ENCODE measurements at places on chromosomes 11 and 22. TPM values are rescaled to one million over a fixed set of nuclear protein-coding genes. Genes with fewer than 3 reads are reported as not detected.

DNA sequence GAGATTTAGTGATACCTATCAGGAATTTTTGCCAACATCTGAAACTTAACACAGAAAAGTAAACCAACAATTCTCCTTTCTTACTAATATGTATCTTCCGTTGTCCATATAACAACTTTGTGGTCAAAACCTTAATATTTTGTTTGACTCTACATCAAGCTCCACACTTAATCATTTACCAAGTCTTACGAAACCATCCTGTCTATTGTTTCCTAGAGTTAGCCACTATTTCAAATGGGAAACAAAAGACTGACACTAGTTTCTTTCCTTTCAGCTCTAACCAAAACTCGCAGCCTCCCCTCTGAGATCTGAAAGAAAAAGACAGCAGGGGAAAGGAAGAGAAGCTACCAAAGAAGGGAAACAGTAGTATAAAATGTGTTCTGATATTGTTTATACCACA is 26.5 kb upstream of the PRDM10 start:
- H3K4me3 ChIP-seq: no peak overlapping the region
- H3K4me1 ChIP-seq: no peaks in the 10 kb centered on the region
- no peaks in the 10 kb centered on the region for H3K27me3 ChIP-seq
- H3K36me3 ChIP-seq: no peaks in the 10 kb centered on the region

GRCh38 chr11:11035331-11035730 is 177.5 kb upstream of the ZBED5 start:
- H3K36me3 ChIP-seq: no peaks in the 10 kb centered on the region
- H3K4me3 ChIP-seq: no peak overlapping the region
- no peaks in the 10 kb centered on the region for H3K4me1 ChIP-seq
- H3K27me3 ChIP-seq: no peaks in the 10 kb centered on the region

DNA sequence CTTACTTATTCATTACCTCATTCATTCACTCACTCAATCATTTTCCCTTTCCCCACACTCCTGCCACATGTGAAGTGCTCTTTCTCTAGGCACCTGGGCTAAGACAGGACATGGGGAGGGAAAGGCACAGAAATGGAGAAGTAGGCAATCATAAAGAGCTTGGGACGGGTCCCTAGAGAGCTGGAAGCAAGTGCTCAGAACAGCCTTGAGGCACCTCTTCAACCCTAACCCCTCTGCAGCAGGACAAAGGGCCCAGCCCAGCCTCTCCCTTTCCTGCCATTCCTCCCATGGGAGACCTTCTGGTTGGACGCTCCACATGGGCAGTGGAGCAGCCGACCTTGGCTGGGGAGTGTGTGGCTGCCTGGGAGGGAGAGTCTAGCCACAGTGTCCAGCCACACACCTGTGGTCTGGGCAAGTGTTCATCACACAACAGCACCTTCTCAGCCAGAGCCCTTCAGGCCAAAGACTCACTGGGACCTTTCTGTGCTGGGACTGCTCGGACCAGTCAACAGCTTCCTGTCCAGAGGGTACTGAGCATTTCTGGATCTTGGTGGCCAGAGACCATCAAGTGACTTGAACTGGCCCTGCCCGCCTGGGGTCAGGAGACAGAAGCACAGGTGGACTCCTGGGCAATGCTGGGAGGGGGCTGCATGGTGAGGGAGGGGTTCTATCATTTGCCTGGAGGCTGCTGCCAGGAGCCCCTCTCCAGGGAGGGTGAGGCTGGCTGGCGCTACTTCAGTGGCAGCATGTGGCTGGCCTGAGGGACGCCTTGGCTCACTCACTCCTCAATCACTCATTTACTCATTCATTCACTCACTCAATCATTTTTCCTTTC is 1.0 kb upstream of the MUC5AC start:
- H3K36me3 ChIP-seq: no peaks in the 10 kb centered on the region
- H3K27me3 ChIP-seq: no peaks in the 10 kb centered on the region
- no peaks in the 10 kb centered on the region for H3K4me1 ChIP-seq
- no peak overlapping the region for H3K4me3 ChIP-seq
- no peak overlapping the region for H3K27ac ChIP-seq

C11orf52 gene
- total RNA-seq: 16.0 TPM

DNA sequence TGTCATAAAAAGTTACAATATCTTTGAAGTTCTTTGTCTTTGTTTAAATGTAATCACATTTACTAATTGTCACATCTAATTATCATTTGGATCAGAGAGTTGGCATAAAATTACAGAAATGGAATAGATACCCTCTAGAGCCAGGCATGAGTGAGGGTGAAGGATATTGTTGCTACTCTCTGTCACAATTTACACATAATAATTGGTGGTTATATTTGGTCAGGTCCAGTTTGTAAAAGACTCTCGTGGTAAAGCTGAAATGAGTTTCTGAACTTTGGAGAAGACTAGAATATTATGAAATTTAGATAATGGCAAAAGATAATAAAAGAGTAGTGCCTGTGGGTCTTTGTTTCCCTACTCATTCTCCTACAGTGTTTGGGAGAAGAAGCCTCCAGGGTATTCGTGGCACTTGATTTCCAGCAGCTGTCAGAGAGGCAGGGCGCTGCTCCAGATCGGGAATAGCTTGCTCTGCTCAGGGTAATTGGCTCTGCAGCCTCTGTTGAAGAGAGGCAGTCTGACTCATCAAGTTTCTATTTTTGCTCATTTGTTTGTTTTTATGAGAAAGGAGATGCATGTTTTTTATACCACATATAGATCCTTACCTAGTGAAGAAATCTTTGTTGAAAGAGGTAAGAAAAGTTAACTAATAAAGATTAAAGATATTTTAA is 349.9 kb downstream of the CNTN5 start:
- DNase-seq: peak; percentile 86
- H3K27ac ChIP-seq: no peak overlapping the region
- no peaks in the 10 kb centered on the region for H3K27me3 ChIP-seq
- H3K4me1 ChIP-seq: no peaks in the 10 kb centered on the region
- H3K4me3 ChIP-seq: no peak overlapping the region
- H3K36me3 ChIP-seq: no peaks in the 10 kb centered on the region

TRPM5 gene
- total RNA-seq: 0.18 TPM

OR10G6 gene
- not detected for total RNA-seq

DNA sequence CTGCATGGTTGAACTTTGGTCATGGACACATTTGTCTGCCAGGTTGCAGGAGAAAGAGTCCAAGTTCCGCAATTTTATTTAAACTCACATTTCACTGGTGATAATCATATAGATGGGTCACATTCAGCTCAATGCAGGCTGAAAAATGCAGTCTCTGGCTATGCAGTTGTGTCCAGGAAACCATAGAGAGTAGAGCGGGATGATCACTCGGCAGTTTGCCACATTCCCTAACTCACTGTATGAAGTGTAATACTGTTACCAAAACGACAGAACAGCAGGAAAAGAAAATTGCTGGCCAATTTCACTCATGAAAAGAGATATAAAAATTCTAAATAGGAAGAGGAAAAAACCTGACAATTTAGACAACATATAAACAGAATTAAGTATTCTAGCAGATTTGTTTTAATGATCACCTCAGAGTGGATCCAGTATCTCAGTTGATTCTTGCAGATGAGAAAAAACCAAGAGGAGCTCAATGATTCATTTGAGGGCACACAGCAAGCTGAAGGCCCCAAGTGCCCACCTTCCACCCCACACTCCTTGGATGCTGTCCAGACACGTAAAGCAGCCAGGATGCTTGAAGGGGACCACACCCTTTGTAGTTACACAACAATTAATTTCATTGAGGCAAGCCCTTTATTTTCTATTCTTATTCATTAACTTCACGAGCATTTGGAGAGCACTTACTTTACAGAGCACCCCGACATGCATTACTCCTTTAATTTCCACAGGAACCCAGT is 422.3 kb downstream of the SOX6 start:
- H3K36me3 ChIP-seq: no peaks in the 10 kb centered on the region
- no peak overlapping the region for H3K4me3 ChIP-seq
- no peaks in the 10 kb centered on the region for H3K4me1 ChIP-seq
- no peaks in the 10 kb centered on the region for H3K27me3 ChIP-seq

BARX2 gene
- 1.1 TPM for total RNA-seq

GPR152 gene
- not detected for total RNA-seq

FOLR2 gene
- 9.3 TPM for total RNA-seq

EMID1 gene
- total RNA-seq: 30.2 TPM

GRCh38 chr11:67584205-67584880 is 731 bp downstream of the GSTP1 start:
- peaks cover 18% of the 10 kb centered on the region for H3K36me3 ChIP-seq
- peak; percentile 70 for DNase-seq
- H3K4me1 ChIP-seq: no peaks in the 10 kb centered on the region
- H3K27me3 ChIP-seq: no peaks in the 10 kb centered on the region

DNA sequence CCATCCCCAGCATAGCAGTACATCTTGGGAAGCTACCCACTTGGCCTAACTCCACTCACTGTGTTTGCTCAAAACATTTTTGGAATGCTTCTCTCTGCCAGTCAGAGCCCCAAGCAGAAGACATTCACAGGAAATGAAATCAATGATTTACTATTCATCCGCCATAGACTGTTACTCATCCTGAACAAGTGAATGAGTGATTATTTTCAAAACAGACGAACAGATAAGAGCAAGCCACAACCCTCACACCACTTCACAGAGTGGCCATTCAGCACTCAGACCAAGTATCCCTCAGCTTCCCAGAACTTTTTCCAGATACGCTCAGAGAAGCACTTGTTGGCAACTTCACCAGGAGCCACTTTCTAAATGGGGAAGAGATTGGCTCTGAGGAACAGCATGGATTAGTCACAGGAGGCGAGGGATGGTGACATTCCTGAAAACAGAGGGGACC is 13.0 kb upstream of the UBASH3B start:
- DNase-seq: no peak
- no peak overlapping the region for H3K4me3 ChIP-seq
- no peak overlapping the region for H3K27ac ChIP-seq
- no peaks in the 10 kb centered on the region for H3K4me1 ChIP-seq

SCO2 gene
- total RNA-seq: 9.1 TPM

- no peaks in the 10 kb centered on the region for H3K27me3 ChIP-seq
- peak; percentile 57 for DNase-seq
- no peak overlapping the region for H3K27ac ChIP-seq
- no peaks in the 10 kb centered on the region for H3K36me3 ChIP-seq
- H3K4me1 ChIP-seq: peaks cover 3% of the 10 kb centered on the region
- H3K4me3 ChIP-seq: no peak overlapping the region
These were observed 72.7 kb upstream of the PRDM11 start for GRCh38 chr11:45073685-45074141.

DNA sequence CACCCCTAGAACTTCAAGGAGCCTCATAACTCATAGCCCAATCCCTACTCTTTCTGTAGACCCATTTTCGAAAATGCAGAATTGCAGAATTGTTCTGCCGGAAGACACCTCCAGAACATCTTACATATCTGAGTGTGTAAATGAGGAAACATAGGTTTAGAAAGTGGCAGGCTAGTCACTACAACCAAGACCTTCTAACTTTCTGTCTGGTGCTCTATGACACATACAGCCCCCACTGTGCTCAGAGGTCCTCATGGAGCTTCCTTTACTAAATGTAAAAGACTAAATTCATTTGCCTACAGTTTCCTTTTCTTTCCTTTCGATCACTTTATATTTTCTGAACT is 132.1 kb upstream of the DDI1 start:
- no peaks in the 10 kb centered on the region for H3K4me1 ChIP-seq
- no peaks in the 10 kb centered on the region for H3K36me3 ChIP-seq
- no peak for DNase-seq
- no peak overlapping the region for H3K4me3 ChIP-seq
- H3K27ac ChIP-seq: no peak overlapping the region

GRCh38 chr11:97537407-97538150 is 1147.8 kb downstream of the JRKL start:
- H3K27ac ChIP-seq: no peak overlapping the region

SOX6 gene
- 31.7 TPM for total RNA-seq

IL18 gene
- 24.5 TPM for total RNA-seq

NCF4 gene
- 14.1 TPM for total RNA-seq

DNA sequence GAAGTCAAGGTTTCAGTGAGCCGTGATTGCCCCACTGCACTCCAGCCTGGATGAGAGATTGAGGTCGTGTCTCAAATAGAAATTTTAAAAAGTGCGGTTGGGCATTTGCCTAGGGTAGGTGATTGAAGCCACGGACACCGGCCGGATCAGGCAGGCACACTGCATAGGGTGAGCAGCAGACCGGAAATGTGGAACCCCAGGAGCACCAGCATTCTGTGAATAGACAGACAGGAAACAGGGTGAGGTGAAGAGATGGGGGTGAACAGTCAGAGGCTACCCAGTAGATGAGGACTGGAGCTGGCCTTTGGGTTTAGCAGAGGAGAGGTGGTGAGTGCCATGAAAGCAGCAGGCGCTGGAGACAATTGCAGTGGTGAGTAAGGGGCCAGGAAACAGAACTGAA is 43.5 kb downstream of the PPFIA1 start:
- no peak overlapping the region for H3K4me3 ChIP-seq
- peak overlapping the region; percentile 42 for H3K27ac ChIP-seq
- H3K27me3 ChIP-seq: no peaks in the 10 kb centered on the region
- H3K4me1 ChIP-seq: peaks cover 5% of the 10 kb centered on the region
- H3K36me3 ChIP-seq: no peaks in the 10 kb centered on the region

FREY1 gene
- 0.51 TPM for total RNA-seq

HPX gene
- 2.3 TPM for total RNA-seq

- no peak for DNase-seq
- no peaks in the 10 kb centered on the region for H3K27me3 ChIP-seq
- H3K36me3 ChIP-seq: no peaks in the 10 kb centered on the region
- no peak overlapping the region for H3K27ac ChIP-seq
These were observed 17.6 kb upstream of the MCHR1 start for GRCh38 chr22:40661671-40662070.

GRCh38 chr11:116527180-116527991 is 245.4 kb downstream of the BUD13 start:
- H3K27me3 ChIP-seq: no peaks in the 10 kb centered on the region
- H3K27ac ChIP-seq: no peak overlapping the region
- no peak overlapping the region for H3K4me3 ChIP-seq
- H3K4me1 ChIP-seq: no peaks in the 10 kb centered on the region

DNA sequence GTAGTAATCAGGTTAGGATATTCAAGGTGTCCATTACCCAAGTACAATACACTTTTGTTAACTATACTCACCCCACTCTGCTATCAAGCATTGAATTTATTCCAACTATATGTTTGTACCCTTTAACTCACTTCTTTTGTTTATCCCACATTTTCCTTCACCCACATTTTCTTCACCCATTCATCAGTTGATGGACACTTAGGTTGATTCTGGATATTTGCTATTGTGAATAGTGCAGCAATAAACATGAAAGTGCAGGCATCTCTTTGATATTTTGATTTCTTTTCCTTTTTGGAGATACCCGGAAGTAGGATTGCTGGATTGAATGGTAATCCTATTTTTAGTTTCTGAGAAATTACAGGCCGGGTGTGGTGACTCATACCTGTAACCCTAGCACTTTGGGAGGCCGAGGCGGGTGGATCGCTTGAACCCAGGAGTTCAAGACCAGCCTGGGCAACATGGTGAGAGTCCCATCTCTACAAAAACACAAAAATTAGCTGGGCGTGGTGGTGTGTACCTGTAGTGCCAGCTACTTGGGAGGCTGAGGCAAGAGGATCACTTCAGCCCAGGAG is 6.5 kb downstream of the TMEM25 start:
- H3K27ac ChIP-seq: no peak overlapping the region
- no peaks in the 10 kb centered on the region for H3K4me1 ChIP-seq
- H3K27me3 ChIP-seq: no peaks in the 10 kb centered on the region
- no peak overlapping the region for H3K4me3 ChIP-seq

Measured in lung (tissue), 17 donors.